Mesenchymal stem cell (in vitro differentiated cells and primary cell): ENCODE measurements at places on chromosomes 2 and 18.

- peak; percentile 71 for DNase-seq
Observed at GRCh38 chr2:63861220-63861822, 19.6 kb downstream of the UGP2 start.

GRCh38 chr2:232235716-232236115 lies 142.8 kb upstream of the ALPP start:
- peak; percentile 31 for DNase-seq

DNA sequence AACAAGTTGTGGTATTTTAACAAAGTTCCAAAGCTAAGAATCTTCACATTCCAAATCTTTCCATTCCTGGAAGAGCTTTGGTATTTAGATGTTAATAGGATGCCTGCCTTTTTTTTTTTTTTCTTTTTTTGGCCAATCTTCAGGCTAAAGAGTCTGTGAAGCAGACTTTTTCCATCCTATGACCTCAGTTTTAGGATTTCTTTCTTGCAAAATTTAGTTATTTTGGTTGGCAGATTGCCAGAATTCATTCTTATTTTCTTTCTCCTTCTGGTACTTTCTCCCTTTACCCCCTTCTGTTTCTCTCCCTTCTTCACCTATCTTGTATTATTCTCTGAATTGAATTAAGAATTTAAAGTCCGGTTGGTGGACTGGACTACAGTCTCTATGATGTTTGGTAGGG lies 217.8 kb upstream of the REV1 start:
- peak; percentile 52 for DNase-seq

- peak; percentile 56 for DNase-seq
Observed at GRCh38 chr18:54946149-54946581, 13.1 kb downstream of the CCDC68 start.

DNA sequence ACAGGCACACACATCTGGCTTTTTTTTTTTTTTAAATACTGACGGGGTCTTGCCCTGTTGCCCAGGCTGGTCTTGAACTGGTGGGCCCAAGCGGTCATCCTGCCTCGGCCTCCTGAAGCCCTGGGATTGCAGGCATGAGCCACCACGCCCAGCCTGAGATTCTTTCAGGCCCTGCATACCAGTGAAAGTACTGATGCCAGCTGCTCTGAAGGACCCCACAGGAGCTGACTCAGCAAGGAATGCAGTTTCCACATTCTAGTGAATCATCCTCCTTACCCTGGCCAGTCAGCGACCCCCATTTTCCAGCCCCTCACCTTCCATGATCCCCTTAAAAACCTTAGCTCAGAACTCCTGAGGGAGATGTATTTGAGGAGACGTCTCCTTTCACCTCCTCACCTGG lies 5.8 kb upstream of the DTYMK start:
- DNase-seq, result peak; percentile 55

DNA sequence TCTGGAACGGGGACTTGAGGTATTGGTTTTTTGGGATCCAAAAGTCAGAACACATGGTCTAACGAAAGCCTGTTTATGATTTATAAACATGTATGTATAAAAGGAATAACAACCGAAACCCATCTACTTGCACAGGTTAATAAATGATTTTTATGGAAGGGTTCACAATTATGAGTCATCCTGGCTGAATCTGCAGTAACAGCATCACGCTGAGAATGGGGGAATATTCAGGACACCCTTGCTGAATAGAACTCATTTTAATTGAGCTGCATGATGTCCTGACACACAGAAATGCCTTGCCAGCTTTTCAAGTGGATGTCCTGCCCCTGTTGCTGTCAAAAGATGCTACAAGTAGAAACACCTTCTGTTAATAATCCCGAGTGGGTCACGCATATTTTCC lies 54.7 kb upstream of the TGFA start:
- DNase-seq, result no peak

DNA sequence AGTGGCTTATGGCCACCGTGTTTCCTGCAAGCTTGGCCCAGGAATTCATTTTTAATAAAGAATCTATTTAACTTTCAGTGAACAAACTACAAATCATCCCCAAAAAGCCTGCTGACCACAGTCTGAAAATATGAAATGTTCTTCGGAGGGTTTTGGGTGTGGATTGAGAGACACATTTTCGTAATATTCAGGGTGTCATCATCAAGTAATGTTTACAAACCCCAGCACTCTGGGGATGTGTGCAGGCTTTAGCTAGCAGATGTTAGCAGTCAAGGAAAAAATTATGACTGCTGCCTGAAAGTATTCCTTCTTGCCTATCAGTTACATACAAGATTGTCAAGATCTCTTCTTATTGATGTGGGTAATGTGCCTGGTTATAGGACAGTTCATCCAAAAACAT lies 143.9 kb upstream of the FN1 start:
- peak; percentile 61 for DNase-seq

DNA sequence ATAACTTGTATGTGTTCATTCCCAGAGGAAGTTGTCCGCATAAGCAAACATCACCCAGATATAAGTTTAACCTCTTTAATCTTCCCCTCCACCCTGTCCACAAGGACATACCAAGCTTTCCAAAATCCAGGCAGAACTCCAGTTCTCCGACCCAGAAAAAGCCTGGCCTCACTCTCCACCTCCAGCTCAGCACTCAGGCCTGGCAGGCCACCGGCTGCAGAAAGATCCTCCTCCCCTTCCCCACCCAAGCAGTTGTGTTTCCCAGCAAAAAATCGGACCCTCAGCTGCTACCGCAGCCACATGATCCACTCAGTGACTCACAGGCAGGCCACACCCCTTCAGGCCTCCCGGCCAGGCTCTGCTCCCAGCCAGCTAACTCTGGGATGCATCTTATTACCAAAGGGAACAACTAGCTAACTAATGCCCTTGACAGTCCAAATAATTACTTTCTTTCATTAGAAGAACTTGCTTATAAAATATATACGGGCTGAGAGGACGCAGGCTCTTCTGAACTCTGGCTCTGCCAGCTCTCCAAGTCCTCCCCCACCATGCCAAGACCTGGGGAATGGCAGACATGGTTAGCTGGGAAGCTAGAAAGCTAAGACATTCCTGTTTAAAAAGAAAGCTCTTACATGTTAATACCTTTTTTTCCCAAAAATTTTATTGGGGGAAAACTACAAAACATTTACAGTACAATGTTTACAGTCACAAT lies 4.5 kb downstream of the ZFP36L2 start:
- peak; percentile 96 for DNase-seq

DNA sequence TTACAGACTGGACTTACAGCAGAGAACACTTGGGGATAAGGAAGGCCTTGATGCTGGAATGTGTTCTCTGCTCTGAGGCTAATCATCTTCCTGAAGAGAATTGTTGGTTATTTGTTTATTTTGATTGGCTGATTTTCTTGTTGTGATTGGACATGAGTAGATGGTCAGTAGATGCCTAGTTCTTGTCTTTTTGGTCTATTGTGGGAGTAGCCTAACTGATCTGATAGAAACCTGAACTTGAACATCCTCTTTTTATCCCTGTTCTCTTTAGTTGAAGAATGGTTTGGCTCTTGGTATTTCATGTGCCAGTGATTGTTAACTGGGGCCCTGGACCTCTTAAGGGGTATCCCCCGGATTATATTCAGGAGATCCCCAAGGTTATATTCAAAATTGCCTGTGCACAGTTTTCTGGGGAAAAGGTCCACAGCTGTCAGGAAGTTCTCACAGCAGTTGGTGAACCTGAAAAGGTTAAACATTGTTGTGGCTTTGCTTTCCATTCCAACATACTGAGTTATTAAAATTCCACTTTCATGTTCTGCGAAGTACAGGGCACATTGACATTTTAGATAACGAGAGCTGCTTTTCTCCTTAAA lies 13.6 kb downstream of the TWSG1 start:
- DNase-seq, result peak; percentile 48

GRCh38 chr2:55052129-55053061 lies 2.1 kb upstream of the RTN4 start:
- peak; percentile 46 for DNase-seq

- DNase-seq, result peak; percentile 99
Observed at GRCh38 chr2:126657148-126657635, 1.2 kb downstream of the GYPC start.

DNA sequence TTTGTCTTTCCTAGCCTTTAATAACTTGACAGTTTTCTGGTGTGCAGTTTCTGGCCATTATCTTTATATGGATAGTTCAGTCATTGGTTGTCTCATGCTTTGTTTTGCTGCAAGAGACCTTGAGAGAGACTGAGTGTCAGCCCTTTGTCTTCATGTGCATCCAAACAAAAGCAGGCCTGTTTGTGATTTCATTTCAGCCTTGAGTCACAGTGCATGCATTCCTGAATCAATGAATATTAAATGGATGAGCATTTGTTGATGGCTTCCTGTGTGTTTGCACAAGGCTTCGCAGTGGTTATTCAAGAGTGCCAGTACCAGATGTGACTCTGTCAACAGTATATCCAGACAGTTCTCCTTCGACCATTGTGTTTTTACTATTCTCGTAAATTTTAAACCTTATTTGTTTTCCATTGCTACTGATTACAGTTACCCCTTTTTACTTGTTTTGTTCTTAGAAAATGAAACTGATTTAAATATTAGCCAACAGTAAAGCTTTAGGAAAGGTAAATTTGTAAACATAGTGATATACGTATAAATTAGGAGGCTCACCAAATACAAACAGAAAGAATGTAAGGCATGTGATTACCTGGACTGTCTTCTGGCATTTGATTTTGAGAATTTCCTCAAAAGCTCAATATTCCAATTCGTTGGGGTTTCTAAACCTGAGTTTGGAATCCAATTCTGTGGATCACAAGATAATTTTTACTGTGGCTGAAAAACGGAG lies 319.8 kb downstream of the CTNNA2 start:
- no peak for DNase-seq

DNA sequence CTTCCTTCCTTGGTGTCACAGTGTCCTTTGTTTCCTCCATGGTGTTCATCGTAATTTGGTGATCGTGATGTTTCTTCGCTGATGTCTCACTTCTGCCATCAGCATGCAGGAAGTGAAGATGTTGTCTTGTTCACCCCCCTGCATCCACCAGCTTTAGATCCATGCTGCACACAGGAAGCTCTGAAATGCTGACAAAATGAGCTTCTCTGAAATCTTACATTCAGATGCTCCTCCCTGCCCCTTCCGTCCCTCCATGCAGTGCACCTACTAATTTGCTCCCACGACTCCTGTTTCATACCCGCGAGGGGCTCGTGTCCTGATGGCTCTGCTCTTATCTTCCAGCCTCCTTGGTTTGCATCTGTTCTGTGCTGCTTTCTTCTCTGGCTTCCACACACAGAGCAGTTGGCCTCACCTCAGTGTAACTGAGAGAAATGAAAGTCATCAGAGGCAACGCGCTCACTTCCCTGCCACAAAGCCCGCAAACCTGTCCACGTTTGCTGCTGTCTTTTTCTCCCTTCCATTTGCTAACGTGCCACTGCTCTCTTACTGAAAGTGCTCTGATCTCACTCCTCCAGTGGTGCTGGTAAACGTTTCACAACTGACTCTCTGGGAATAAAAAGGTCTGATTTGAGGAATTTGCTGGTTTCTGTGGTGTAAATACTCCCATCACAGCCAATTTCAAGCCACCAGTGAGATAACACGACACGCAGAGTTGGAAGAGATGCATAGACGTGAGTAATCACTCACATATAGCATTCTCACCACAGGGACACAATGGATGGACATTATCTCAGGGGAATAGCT lies 41.0 kb upstream of the MGAT4A start:
- DNase-seq, result no peak

GRCh38 chr2:215772634-215773563 lies 240.5 kb downstream of the MREG start:
- DNase-seq, result no peak

- DNase-seq, result peak; percentile 95
Observed at GRCh38 chr2:149068996-149069888, 30.7 kb downstream of the LYPD6B start.

- DNase-seq, result no peak
Observed at GRCh38 chr2:172097557-172098131, 5.1 kb downstream of the DLX2 start.

GRCh38 chr18:47746615-47747014 lies 183.8 kb downstream of the SMAD2 start:
- no peak for DNase-seq
